Panc1 (cell line): ENCODE measurements at places on chromosomes 6 and 20. TPM values are rescaled to one million over a fixed set of nuclear protein-coding genes. Genes with fewer than 3 reads are reported as not detected.

TBX18 gene
- 10.1 TPM for total RNA-seq

LCA5 gene
- 7.0 TPM for total RNA-seq

NKAPL gene
- not detected for total RNA-seq

ADA gene
- 53.8 TPM for total RNA-seq

SLC17A1 gene
- total RNA-seq, result not detected

PGC gene
- total RNA-seq, result 0.18 TPM

SYNGAP1 gene
- 29.0 TPM for total RNA-seq

SLCO4A1 gene
- 167 TPM for total RNA-seq

SEL1L2 gene
- total RNA-seq, result not detected

SPDEF gene
- 1.6 TPM for total RNA-seq

KIAA1755 gene
- total RNA-seq, result 0.08 TPM

ANKRD66 gene
- not detected for total RNA-seq

C6orf58 gene
- not detected for total RNA-seq

WFDC2 gene
- 1.6 TPM for total RNA-seq

SPATS1 gene
- not detected for total RNA-seq

CLPSL2 gene
- 0.57 TPM for total RNA-seq

SRSF12 gene
- total RNA-seq, result 0.28 TPM

SOX18 gene
- 18.7 TPM for total RNA-seq

RIPPLY2 gene
- total RNA-seq, result 6.5 TPM

MUC21 gene
- not detected for total RNA-seq
